ENCODE measurements at places on chromosomes 11 and 22.

GRCh38 chr22:25494774-25495173 lies 69.7 kb upstream of the GRK3 start:
- no peak for DNase-seq

GRCh38 chr11:62607714-62608113 lies 4.9 kb downstream of the EML3 start:
- no peak for DNase-seq

DNA sequence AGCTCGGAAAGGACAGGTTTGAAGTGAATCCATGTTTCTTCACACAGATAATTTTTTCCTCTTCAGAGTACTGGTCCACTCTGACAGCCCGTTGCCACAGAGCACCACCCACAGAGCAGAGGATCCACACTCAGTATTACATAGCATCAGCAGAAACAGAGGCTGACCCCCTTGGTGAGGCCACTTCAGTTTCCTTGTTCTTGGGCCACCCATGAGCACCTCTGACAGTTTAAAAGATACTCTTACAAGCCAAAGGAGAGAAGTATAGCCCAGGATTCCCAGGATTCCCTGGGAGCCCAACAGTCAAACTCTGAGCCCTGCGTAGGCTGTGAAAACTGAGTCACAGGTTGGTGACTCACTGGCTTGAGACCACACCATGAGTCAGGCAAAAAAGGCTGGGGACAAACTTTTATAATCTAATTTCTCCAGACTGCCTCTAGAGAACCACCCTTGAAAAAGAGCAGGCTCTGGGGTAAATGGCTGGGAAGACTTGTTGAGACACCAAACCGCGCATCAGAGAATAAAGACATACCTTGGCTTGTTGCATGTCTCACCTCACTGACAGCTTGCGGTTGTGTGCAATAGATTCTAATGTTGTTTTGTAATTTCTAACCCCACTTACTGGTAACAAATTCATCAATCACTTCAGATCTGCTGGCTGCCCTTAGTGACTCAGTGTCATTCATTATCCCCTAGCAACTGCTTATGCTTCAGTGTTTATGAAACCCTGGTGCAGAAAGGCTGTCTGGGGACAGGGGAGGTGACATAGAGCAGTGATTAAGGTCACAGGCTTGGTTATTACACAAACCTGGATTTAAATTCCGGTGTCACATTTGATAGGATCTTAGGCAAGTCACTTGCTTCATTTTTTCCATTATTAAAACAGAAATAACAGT lies 56.9 kb upstream of the PRSS23 start:
- no peak for DNase-seq

GRCh38 chr11:134527382-134528243 lies 115.6 kb upstream of the B3GAT1 start:
- no peak for DNase-seq

- DNase-seq = no peak
These were observed 719.3 kb downstream of the JRKL start for GRCh38 chr11:97109078-97109477.

GRCh38 chr11:61745781-61746441 lies 6.5 kb upstream of the MYRF start:
- DNase-seq = no peak

DNA sequence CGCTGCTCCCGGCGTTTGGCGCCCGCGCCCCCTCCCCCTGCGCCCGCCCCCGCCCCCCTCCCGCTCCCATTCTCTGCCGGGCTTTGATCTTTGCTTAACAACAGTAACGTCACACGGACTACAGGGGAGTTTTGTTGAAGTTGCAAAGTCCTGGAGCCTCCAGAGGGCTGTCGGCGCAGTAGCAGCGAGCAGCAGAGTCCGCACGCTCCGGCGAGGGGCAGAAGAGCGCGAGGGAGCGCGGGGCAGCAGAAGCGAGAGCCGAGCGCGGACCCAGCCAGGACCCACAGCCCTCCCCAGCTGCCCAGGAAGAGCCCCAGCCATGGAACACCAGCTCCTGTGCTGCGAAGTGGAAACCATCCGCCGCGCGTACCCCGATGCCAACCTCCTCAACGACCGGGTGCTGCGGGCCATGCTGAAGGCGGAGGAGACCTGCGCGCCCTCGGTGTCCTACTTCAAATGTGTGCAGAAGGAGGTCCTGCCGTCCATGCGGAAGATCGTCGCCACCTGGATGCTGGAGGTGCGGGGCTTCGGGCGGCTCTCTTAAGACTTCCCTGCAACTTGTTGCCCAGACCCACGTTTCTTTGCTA lies at the start of gene CCND1:
Gene CCND1, plus strand, starts transcription at position 162 of the 587 bp plus-strand sequence. Its CDS starts 158 bp downstream, at position 320.
- peak; percentile 38 for DNase-seq

DNA sequence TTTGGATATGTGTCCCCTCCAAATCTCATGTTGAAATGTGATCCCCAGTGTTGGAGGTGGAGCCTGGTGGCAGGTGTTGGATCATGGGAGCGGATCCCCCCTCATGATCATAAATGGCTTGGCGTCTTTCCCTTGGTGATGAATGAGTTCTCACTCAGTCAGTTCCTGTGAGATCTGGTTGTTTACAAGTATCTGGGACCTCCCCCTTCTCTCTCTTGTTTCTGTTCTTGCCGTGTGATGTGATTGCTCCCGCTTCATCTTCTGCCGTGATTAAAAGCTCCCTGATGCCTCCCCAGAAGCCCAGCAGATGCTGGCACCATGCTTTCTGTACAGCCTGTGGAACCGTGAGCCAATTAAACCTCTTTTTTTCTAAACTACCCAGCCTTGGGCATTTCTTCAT lies 102.2 kb downstream of the SEZ6L start:
- no peak for DNase-seq

- no peak for DNase-seq
These were observed 49.3 kb downstream of the TPBGL start for GRCh38 chr11:75289919-75290318.

DNA sequence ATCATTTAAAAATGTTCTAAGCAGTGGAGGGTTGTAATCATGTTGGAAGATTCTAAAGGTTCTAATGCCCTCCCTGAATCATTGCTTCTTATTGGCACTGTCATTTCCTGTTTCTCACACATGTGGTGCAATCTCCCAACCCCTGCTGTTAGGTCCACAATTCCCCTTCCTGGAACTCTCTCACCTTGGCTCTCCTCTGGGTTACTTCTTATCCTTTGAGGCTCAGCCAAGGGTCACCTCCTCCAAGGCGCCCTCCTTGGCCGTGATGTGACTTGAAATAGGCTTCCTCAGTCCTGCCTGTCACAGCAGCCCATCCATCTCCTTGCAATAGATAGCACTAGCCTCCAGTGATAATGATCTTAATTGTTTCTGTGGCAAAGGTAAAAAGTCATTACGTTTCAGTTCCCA lies 149.8 kb downstream of the TTC17 start:
- no peak for DNase-seq
